ENCODE measurements at places on chromosomes 1 and 21.

GRCh38 chr1:245577191-245578157, 422.7 kb downstream of the KIF26B start:
- no peak for DNase-seq

DNA sequence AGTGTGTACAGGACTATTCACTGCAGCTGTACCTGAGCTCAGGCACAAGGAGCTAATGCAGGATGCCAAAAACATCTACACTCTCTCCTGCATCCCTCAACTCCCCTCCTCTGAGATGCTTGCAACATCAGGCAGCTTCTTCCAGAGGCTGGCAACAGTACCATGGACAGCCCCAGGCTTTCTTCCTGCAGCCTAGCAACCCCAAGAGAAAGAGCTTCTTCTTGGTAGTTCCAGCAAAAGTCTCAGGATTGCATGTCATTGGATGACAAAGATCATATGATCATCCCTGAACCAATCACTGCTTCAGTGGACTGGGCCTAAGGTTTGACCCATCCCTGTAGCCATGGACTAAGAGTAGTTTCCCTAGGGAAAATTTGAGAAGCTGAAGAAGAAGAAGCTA, 46.7 kb downstream of the CAMK2N1 start:
- DNase-seq, result no peak

DNA sequence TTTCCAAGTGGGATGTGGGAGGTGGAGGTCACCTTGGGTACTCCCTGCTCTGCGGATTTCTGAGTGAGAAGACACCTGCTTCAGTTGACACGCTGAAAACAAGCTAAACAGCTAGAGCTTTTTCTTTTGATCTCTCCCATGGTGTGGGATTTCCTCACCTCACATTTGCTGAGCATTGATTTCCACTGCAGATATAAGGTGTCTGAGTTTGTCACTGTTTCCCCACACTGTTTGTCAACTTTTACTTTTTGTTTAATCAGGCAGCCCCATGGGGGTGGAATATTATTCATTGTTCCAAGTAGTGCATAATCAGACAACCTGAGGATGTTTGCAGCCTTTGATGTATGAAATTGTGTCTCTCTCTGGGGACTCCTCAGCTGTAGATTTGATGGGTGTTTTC, 49.5 kb downstream of the FASLG start:
- DNase-seq, result peak; percentile 75

- no peak for DNase-seq
Measured at GRCh38 chr1:23496490-23497181, 12.7 kb upstream of the ASAP3 start.

- peak; percentile 49 for DNase-seq
Measured at GRCh38 chr1:160169553-160170399, 18.4 kb downstream of the ATP1A4 start.

DNA sequence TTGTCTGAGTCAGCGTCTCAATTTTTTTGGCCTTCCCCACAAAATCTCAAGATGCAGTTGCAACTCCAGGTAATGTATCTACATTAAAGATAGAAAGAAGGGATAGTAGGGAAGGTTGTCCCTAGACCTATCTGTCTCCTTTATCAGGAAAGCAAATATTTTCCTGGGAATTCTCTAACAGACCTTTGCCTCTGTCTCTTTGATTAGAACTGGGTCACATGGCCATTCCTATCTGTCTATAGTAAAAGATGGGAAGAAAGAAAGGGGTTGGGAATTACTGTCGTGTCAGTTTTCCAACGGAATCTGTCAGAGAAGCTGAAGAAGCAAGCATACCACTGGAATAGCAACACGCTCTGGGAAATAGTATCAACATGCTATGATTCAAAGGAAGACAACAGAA, 48.7 kb downstream of the ZNF326 start:
- no peak for DNase-seq

GRCh38 chr1:171743081-171743870, 1.4 kb upstream of the VAMP4 start:
- peak; percentile 20 for DNase-seq

DNA sequence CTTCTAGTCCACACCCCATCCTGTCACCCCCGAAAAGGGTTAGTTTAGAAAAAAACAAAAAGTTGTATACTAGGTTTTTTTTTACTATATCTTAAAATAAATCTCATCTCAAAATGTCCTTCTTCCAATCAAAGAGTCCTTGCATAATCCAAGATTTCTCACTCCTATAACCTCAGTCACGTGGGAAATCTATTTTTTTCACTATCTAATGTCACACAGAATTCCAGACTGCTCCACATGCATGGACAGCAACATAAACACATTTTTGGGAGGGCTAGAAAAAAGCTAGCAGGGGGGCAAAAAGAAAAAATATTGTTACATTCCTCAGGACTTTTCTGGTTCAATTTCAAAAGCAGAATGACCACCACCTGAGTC, 39.3 kb downstream of the TGFBR3 start:
- no peak for DNase-seq

DNA sequence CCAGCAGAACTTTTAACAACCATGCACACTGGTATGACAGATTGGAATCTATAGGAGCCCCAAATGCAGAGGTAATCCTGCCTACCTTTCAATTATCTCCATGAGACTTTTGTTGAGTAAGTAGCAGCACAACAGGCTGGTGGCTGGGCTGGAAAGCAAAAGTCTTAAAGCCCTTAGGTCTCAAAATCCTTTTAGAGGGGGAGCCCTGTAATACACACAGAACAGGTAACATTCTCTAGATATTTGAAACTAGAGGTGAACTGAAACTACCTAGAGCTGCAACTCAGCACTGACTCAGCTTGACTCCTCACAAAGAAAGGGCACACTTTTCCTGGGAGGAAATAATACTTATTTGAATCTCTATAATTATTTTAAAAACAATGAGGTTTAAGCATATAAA, 71.5 kb downstream of the CLCA4 start:
- no peak for DNase-seq

DNA sequence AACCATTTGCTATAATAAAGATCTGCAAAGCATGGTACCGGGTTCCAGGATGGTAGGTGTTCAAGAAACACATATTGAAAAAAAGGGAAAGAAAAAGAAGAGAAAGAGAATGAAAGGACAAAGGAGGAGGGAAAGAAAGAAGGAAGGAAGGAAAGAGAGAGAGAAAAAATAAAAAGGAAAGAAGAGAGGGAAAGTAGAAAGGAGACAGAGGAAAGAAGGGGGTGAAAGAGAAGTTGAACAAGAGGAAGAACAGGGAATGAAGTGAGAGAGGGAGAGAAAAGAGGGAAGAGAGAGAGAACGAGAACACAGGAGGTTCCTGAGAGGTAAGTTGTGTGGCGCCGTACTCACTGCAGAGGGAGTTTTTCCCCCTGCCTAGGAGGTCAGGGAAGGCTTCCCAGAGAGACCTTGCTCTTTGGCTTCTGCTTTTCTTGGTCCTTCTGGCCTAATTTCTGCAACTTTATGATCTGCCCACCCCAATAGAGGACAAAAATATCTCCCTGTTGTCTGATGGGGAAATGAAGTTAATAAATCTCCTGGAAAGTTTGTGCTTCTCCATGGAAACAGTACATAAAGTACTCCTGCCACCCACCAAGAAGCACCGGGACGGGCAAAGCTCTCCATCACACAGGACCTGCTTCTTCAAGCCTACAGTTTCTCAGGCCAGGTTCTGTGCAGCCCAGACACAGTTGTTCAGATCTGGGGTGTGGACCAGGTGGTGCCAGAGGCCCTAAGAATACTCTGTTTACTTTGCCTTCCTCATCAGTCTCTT, 124.8 kb downstream of the ROR1 start:
- DNase-seq, result no peak

- no peak for DNase-seq
Measured at GRCh38 chr1:227781314-227781930, 34.1 kb upstream of the PRSS38 start.

GRCh38 chr1:21152423-21153100, 24.1 kb downstream of the EIF4G3 start:
- no peak for DNase-seq

DNA sequence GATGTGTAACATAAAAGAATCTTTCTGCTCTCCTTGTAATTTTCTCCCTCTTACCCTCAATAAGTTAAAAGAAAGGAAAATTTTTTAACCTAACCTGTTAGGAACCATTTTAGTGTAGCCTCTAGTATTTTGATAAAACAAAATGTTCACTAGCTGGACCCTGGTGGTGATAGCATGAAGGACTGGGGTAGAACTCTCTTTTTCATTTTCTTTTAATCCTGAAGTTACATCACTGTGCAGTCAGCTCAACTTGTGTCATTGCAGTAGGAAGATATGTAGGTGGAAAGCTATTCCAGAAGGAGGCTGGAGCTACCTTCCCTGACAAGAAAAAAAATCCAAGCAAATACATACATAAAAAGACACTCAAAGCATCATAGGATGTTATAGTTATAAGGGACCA, 39.3 kb downstream of the NFIA start:
- DNase-seq, result no peak

GRCh38 chr1:231493421-231494185, 34.9 kb upstream of the TSNAX start:
- DNase-seq, result no peak

GRCh38 chr1:154407198-154408091, 2.3 kb downstream of the IL6R start:
- DNase-seq, result peak; percentile 74

DNA sequence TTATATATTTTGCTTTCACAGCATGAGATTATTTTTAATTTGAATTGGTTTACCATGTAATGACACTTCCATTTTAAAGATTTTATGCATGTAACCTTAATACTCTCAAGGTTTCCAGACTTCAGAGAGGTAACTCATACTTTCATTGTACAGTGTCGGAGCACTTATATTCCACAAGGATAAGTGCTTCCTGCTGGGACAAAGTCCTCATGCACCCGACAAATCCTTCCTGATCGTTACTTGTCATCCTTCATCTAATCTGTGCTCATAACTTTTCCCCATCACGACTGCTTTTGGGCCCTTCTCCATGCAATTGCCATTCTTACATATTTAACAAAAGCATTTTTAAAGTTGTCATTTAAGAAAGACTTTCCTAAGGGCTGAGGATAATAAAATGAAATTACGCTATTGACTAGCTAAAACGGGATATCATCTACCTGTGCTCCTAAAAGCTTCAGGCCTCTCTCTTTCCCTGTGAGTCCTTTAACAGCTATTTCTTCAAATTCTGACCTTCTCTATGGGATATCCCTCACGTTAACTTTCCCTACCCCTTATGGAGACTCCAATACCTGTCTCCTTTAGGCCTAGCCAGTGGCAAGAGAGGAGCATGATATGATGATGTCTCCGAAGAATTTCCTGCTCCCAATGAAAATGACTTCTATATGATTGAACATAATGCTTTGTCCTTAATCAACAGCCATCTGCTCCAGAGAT, 59.3 kb downstream of the NCAM2 start:
- DNase-seq, result no peak

- no peak for DNase-seq
Measured at GRCh38 chr1:14520514-14521163, 77.8 kb upstream of the KAZN start.

DNA sequence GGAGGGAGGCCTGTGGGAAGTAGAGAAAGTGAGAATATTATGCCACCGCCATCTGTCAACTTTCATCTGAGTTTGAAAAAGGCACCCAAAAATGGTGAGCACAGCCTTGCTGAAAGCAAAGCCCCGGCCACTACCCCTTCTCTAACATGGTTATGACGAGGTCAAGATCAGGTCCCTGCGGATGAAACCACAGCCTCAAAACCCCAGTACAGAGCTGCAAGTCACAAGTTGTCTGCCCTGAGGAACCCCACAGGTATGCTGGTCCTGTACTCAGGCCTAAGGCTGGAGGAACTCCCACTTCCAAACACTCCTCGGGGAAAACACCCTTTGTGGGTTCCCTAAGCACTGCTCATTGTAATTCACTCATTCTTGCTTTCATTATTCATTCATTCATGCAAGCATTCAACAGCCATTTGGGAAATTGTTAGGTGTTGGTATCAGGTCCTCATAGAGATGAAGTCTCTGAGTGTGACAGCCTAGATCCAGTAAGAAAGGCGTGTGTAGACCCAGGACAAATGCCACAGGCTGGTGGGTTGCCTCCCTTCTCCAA, 216.6 kb upstream of the EDN2 start:
- DNase-seq, result no peak

DNA sequence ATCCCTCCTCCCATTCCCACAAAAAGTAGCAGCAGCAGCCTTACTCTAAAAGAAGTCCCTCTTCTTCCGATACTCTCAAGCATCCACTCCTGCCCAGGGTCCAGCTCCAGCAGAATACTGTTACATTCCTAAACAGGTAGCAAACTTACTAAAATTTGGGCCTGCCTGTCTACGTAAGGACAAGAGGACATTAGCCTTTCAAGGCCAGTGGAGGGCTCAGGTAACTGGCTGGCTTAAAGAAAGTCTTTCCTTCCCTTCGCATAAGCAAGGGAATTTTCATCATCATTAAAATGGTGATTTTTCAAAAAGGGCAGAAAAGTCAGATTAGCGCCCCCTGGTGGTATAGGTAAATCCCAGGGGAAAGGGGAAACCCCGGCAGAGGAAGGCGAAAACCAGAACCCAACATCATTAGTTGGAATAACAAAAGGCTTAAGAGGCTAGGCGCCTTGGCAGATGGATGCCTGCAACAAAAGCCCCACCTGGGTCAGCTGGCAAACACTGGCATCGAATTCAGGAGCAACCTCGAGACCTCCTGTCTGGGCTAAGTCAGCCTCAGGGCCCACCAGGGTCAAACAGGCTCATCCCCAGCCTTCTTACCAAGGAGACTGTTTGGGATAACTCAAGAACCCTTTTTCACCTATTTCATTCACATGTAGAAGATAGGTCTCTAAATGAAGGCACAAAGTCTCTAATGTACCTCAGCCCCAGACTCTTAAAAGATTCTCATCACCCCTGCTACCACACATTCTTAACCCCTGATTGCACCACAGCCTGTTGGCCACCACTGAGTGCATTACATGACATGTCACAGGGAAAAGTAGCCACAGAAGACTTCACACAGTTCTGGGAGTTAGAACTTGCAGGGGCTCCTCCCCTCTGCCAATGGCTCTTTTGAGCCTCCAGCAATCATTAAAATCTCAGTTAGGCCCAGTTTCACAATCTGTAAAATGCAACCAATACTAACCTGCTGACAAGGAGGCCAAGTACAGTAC, 36.7 kb downstream of the ERI3 start:
- DNase-seq, result peak; percentile 58

- peak; percentile 70 for DNase-seq
Measured at GRCh38 chr1:210400043-210400840, 71.5 kb downstream of the HHAT start.

GRCh38 chr1:212228591-212229119, 56.6 kb upstream of the PPP2R5A start:
- DNase-seq, result no peak

- no peak for DNase-seq
Measured at GRCh38 chr1:115121793-115122192, 32.5 kb upstream of the TSPAN2 start.

GRCh38 chr1:201682964-201683363, 144.0 kb downstream of the NAV1 start:
- DNase-seq, result no peak

- no peak for DNase-seq
Measured at GRCh38 chr1:60102267-60103061, 28.9 kb upstream of the C1orf87 start.

DNA sequence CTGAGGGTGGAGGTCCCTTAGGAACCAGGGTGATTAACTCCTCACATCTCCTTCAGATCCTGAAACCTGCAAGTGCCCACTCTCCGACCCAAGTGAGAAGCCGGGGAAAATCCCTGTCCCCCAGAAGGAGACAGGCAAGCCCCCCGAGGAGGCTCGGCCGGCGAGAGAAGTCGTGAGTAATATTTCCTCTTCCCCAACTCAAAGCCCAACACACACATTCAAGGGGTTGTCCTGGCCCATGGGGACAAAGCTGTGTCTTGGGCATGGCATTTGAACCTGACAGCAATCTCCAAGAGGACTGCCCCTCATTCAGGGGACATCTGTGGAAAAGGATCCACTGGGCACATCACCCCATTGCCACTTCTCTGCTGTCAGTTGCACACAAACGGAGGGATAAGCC, 23.6 kb downstream of the VASH2 start:
- DNase-seq, result no peak
